ENCODE measurements at places on chromosomes 3 and 15.
A peak's percentile ranks its signal among the peaks of the same experiment; 100 is the strongest.

- DNase-seq = no peak
Measured at GRCh38 chr3:78871048-78871447, 896.8 kb downstream of the ROBO1 start.

DNA sequence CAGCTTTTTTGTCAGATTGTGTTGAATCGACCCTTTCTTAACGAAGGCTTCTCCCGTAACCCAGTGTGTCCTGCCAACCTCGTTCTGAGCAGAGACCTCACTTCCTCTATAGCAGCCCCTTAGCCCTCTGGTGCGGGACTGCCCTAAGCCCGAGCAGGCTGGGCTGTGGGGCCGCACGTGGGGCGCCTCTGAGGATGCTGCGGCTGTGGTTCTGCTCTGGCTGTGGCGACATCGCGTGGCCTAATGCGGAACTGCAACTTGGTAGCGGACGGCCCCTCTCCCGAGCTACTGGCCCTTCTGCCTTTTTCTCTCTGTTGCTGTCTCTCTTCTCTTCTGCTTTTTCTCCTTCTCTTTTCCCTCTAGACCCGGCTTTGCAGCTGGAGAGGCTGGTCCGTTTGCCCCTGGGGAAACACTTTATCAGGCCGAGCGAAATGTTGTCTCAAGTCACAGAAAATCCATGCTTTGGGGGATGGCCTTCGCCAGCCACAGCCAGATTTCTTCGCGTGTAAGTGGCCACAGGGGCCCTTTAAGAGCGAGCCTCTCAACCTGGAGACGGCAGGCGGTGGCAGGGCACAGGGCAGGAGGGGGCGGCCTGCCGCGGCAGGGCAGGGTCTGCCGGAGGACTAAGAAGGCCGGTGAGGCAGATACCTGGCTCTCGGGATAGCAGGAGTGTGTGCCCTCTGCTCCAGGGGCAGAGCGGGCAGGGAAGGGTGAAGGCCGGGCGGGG lies 19.4 kb upstream of the KIF23 start:
- peak; percentile 94 for DNase-seq

GRCh38 chr15:39602143-39602542 lies 21.3 kb downstream of the THBS1 start:
- no peak for DNase-seq

GRCh38 chr3:64016941-64017620 lies 6.2 kb downstream of the PSMD6 start:
- no peak for DNase-seq

DNA sequence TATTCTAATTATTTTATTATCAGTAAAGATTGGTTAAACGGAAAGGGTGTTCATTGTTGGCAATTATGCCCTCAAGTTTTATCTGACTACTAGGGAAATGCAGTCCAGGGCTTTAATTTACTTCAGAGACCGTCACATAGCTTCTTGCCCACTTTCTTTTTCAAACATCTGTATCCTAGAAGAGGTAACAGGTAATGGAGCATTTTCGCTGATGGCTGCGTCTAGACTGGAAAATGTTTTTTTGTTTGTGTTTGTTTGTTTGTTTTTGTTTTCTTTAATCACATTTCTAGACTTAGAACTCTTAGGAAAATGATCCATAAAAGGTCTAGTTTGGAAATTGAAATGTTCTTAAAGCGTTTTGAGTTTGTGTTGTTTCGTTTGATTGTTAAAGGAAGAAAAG lies 71.4 kb downstream of the ANXA2 start:
- DNase-seq = no peak

DNA sequence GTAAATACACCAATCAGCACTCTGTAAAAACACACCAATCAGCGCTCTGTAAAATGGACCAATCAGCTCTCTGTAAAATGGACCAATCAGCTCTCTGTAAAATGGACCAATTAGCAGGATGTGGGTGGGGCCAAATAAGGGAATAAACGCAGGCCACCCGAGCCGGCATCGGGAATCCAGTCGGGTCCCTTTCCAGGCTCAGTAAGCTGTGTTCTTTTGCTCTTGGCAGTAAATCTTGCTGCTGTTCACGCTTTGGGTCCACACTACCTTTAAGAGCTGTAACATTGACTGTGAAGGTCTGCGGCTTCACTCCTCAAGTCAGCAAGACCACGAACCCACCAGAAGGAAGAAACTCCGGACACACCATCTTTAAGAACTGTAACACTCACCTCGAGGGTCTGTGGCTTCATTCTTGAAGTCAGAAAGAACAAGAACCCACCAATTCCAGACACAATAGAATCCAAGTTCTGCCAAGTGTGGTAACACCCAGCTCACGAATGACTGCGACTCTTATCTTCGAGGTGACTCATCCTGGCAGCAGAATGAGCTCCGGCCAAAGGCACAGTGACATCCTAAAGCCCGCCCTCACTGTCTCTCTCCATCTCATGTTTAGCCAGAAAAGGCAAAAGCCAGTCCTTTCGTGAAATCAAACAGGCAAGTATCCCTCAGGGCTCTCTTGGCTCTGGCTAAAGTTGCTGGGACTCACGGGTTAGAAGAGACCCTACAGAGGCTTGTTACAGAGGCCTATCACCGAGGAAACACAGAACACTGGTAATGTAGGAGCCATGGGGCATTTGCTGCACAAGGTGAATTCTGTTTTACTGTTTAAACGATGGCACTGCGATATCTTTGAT lies 155.2 kb downstream of the FAM43A start:
- DNase-seq = no peak

DNA sequence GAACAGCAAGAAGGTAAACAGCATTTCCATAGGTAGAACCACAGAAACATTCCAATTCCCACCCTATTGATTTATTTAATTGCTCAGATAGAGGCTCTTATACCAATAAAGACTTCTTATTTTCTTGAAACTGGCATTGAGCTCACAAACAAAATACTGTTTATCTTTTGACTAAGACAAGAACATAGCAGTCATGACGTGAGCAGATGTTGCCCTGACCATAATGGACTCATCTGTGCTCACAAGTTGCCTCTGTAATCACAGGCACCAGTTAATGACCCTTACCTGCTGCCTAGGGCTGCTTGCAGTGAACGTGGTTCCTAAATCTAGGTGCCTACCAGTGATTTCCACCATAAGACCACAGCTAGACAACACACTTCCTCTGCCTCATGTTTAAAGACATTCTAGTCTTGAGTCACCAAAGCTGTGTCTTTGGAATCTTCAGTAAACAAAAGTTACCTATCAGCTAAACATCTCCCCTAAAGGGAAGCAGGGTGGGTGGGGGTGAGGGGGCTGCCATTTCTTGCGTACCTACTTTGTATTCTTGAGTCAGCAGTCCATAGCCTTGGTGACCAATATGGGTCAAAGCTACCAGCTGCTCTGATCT lies 2.1 kb downstream of the FYCO1 start:
- DNase-seq = no peak

DNA sequence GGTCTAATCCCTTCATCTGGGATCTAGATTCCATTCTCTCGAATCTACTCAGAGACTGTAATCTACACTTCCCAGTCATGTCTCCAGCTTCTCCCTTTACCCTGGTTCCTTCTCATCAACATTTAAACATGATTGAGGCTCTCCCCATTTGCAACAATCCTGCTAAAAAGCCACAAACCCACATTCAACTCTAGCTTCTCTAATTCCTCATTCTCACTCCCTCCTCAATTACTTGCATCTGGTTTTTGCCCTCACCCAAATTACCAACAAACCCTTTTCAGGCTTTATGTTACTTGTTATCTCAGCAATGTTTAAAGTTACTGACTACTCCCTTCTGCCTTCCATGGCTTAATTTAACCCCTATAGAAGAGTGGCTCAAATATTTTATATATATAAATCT lies 11.5 kb downstream of the ETFA start:
- DNase-seq = no peak

GRCh38 chr3:42865256-42865655 lies 10.4 kb downstream of the CYP8B1 start:
- DNase-seq = no peak

DNA sequence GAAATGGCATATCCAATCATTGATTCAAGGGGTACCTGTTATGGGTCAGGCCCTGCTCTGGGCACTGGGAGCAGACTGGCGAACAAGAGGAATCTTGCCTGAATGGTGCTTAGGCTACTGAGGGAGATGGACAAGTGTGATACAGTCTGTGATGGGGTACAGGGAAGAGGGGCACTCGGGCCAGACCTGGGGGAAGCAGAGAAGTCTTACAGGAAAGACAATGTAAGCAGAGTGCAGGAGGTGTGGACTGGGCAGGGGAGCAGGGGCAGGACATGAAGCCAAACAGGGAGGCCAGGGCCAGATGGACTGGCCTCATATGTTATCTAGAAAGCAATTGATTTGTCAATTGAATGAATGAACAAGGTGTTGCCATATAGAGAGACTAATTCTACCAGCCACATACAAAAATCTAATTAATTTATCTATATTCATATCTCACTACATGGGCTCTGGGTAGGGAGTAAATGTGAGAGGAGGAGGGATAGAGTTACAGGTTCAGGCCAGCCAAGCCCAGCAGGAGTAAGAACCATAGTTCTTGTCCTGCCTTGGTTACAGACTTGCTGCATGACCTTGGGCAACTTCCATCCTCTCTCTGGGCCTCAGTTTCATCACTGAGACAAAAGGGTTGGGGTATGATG lies 3.6 kb upstream of the IGDCC4 start:
- no peak for DNase-seq

DNA sequence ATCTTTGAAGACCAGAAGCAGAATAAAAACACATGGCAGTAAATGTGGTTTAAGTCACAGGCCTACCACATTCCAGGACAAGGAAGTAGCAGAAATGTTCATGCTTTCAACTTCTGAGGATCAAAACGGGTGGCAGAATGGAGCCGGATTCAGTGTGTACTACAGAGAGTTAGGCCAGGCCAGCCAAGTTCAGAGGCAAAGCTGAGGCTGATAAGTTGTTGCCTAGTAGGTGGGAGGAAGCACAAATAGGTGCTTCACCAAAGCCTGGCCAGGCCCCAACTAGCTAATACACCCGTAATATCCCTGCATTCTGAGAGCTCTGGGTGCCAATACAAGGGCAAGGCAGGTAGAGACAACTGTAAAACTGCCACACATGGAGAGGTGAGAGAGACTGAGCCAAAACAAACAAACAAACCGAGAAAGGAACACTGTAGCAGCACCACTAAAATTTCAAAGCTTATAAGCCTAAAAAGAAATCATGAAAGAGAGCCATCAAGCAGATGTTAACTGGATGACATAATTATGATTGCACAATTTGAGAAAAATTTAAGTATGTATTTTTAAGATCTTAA lies 156.4 kb upstream of the CBLB start:
- DNase-seq = no peak

DNA sequence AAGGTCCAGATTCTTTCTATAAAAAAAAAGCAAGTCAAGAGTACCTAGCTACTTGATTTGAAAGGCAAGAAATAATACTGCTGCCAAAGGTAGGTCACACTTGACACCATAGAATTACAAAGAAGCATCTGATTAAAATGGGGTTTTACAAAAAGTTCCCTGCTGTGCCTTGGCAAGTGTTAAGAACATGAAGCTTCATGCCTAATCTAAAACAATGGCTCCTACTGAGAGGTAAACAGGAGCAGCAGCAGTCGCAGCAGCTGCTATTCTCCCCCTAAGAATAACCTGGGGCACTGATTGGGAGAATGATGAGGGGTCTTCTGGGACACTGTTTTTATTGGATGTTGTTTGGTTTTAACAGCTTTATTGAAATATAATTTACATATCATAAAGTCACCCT lies 14.1 kb downstream of the UBP1 start:
- DNase-seq = no peak

All from stimulated activated CD4-positive, alpha-beta T cell treated with anti-CD3 and anti-CD28 coated beads, Interleukin-2, amount 100 ng/mL, for 24 hours (primary cell).